ENCODE measurements at places on chromosomes 1 and 21.

DNA sequence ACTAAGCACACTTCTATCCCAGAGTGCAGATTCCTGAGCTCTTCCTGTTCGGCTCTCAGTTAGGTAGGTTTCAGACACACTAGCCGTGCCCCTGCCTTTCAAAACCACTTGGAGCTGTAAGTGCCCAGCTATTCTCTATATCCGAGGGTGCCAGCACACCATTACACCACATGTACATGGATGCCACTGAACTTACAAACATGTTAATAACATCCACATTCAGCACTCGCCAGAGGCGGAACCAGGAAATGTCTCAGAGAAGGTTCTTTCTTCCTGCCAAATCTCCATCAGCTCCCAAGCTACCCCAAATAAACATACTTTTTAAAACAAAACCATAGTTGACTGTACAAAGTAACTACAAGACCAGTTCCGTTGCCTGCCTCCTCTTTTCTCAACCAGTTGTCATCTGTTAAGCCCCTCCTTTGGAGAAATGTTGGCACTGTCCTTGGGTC, 78.4 kb upstream of the CTTNBP2NL start:
- no peak for DNase-seq

DNA sequence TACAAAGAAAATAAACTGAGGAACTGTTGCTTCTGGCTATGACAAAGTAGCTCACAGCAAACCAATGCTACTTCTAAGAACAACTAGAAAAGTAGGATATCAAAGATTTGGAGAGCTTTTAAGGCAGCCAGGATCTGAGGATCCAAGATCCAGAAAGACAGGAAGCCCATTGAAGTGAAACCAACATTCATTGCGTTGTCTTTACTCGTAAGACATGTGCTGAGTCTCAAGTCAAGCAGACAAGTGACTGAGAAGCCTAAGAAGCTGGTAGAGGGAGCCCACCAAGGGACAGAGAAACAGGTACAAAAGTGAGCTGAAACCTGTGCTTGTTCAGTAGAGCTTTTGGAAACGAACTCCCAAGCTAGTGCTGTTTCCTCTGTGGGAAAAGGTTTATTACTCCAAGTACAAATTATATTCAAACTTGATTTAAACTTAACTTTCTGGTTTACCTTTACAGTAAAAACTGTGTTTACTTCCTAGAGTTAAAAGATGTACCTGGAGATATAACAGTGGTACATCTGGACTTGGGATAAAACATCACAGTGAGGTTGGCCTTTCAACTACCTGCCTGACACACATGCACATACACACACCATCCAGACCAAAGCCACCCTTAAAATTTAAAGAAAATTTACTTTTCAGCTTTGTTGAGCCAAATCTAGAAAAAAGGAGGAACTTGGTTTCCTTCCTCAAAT, 41.2 kb downstream of the NME7 start:
- no peak for DNase-seq

DNA sequence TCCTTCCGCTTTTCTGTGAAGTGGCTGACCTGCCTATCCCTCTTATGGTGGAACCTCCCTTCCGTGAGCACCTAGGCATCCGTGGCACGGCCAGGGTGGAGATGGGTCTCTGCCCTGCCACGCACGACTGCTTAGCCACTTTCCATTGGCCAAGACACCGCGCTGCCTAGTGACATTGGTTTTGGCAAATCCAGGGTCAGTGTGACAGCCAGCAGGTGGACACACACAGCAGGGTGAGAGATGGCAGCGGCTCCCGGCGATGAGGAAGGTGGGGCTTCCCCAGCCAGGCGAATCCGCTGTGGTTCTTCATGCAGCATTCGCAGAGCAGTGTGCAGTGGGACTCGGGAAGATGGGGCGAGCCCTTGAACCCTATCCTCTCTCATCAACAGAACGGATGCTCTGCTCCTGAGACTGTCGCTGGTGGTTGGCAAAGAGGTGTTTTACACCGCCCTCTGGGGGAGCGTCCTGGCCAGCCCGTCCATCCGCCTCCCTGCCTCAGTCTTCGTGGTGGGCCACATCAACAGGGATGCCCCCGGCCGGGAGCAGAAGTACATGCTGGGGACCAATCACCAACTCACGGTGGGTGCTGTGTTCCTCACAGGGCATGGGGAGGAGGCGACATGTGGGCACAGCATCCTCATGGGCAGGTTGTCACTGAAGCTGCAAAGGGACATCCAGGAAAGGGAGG, 51.8 kb downstream of the DOP1B start:
- DNase-seq, result no peak

DNA sequence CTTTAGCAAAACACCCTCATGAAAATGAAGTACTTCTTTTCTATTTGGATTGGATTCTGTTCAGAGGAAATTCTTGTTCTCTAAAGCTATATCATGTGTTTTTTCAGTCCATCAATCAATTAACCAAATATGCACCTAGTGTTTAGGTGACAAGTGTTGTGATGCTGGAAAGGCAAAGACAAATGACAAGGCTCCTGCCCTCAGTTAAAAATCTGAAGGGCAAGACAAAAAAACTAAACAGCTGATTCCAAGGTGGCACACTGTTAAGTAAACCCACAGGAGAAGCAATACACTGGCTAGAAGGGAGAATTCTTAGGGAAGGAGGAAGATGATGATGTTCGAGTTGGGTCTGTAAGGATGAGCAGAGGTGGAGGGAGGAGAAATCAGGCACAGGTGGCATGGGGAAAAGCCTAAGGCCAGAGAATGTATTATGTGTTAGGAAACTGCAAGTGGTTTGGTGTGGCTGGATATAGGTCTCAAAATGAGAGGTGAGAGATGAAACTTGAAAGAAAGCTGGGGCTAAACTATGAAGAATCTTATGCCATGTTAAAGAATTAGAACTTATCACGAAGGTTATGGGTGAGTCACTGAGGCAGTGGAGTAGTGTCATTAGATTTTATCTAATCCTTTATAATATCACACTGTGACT, 51.8 kb upstream of the GFI1 start:
- DNase-seq, result no peak

- DNase-seq, result no peak
These were observed 44.0 kb downstream of the LYST start for GRCh38 chr1:235822685-235823084.

DNA sequence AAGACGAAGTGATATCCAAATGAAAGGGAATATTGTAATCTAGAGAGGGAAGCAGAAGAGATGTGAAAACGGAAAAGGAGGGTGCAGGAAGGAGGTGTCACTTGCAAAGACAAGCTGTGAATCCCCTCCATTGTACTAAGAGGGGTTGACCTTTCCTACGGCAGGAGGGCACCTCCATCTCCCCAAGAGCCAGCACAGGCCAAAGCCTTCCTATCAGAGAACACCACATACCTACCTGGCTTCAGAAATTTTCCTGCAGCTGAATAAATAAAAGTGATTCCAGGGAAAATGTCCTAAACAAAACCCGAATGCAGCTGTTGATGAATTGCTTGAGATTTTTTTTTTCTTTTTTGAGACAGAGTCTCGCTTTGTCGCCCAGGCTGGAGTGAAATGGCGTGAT, 14.3 kb downstream of the KANK4 start:
- DNase-seq, result no peak

DNA sequence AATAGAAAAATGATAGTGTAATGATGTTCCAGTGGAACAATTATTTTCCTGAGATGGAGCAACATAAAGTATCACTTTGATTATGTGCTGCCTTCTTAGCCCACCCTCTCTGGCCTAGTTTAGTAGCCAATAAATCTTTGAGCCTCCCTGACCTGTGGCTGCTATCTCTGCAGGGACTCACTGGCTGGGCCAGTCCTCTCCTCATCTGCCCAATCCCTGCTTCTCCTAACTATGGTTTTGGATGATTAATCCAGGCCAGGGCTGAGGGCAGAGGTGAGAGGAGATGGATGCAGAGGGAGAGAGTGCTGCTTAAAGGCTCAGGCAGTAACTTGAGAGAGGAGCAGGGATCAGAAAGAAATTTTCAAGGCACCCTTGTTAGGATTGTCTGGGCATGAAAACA, 89.0 kb upstream of the CD34 start:
- DNase-seq, result no peak

GRCh38 chr1:232423591-232423990, 206.3 kb downstream of the SIPA1L2 start:
- DNase-seq, result no peak

DNA sequence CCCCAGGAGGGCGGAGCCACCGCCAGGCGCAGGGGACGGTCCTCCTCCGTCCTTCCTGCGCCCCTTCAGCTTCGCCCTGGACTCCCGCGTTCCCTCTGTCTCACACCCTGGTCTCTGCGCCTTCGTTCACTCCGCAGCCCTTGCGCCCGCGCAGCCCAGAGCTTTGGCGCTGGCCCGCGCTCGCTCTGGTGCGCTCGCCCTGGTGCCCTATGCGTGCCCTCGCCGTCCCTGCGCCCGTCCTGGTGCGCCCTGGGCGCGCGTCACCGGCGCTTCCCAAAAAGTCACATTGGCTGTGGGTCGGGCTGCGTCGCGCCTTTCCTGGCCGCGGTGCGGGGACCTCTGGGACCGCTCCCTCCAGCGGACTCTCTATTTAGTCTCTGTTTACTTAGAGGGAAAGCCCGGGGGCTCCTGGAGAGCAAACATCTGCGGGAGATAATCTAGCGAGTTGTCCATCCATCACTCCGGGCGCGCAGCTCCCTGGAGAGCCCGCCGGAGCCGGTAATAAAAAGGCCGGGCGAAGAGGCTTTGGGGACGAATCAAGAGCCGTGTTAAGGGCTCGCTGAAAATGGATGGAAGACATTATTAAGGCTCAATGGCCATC, 178.6 kb downstream of the PRDM16 start:
- DNase-seq, result no peak

- DNase-seq, result no peak
These were observed 95.8 kb downstream of the CNIH3 start for GRCh38 chr1:224711876-224712275.

Data from cortex of kidney (tissue), 1 donor.